Uterus (tissue), 4 donors: ENCODE measurements at places on chromosomes 13 and 19. TPM values are rescaled to one million over a fixed set of nuclear protein-coding genes. Genes with fewer than 3 reads are reported as not detected.

DNA sequence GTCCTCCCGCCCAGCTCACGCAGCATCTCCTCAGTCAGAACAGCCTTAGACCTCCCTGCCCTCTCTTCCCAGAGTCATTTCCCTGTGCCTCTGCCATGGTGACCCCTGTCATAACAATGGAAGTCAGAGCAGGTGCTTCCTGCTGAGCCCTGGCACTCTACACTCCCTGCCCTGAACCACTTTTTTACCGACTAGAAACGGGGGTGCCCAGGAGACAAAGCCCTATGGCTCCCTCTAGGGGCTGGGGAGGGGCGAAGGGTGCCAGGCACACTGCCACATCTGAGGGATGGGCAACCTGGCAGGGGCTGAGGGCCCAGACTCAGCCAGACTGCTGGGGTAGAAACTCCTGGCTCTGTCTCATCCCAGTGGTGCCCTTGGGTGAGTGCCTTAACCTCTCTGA is 16.4 kb downstream of the ZNF574 start:
- no peak overlapping the region for H3K4me3 ChIP-seq
- peak overlapping the region; percentile 34 for H3K27ac ChIP-seq
- peak; percentile 55 for DNase-seq
- H3K4me1 ChIP-seq = no peaks in the 10 kb centered on the region
- no peaks in the 10 kb centered on the region for H3K36me3 ChIP-seq

- H3K36me3 ChIP-seq = no peaks in the 10 kb centered on the region
- H3K27me3 ChIP-seq = no peaks in the 10 kb centered on the region
- no peak overlapping the region for H3K4me3 ChIP-seq
- H3K4me1 ChIP-seq = no peaks in the 10 kb centered on the region
- no peak for DNase-seq
Observed at GRCh38 chr13:41670873-41671443, 213.6 kb downstream of the RGCC start.

GRCh38 chr19:38737921-38738737 is 6.1 kb downstream of the CAPN12 start:
- H3K27me3 ChIP-seq = no peaks in the 10 kb centered on the region
- no peak overlapping the region for H3K27ac ChIP-seq
- no peaks in the 10 kb centered on the region for H3K4me1 ChIP-seq
- no peak overlapping the region for H3K4me3 ChIP-seq

- DNase-seq = no peak
- H3K27ac ChIP-seq = no peak overlapping the region
- no peak overlapping the region for H3K4me3 ChIP-seq
- no peaks in the 10 kb centered on the region for H3K4me1 ChIP-seq
Observed at GRCh38 chr19:40590464-40591265, 10.5 kb upstream of the LTBP4 start.

- H3K27ac ChIP-seq = no peak overlapping the region
- no peaks in the 10 kb centered on the region for H3K27me3 ChIP-seq
- H3K4me3 ChIP-seq = no peak overlapping the region
- H3K4me1 ChIP-seq = no peaks in the 10 kb centered on the region
- DNase-seq = no peak
Observed at GRCh38 chr19:7505682-7506384, 10.1 kb upstream of the ZNF358 start.

DNA sequence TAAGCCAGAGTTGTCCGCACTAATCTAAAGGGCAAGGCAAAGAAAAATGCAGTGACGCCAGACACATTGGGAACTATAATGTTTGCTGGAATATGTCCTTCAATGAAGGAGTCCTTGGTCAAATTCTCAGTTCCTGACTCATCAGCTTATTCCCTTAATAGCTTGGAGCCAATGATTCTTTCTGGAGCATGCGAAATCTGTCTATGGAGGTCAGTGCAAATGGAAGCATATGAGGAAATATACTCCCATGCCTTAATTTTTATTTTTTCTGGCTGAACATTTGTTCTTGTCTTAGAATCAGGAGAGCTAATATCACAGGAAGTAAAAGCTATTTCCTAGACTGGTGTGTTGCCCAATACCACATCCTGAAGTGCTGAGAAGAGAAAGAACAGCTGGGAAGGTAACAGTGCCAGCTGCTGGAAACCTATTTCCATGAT is 289.8 kb upstream of the SPRY2 start:
- peak; percentile 43 for DNase-seq
- H3K27ac ChIP-seq = peak overlapping the region; percentile 52
- H3K36me3 ChIP-seq = no peaks in the 10 kb centered on the region
- no peak overlapping the region for H3K4me3 ChIP-seq
- H3K27me3 ChIP-seq = no peaks in the 10 kb centered on the region

Gene PSG5
- not detected for total RNA-seq

Gene KLHL1
- total RNA-seq = not detected
